ENCODE measurements at places on chromosomes 7 and 10.

GRCh38 chr10:92239600-92240288 lies 51.1 kb downstream of the CPEB3 start:
- DNase-seq: peak; percentile 36

GRCh38 chr7:18177815-18178660 lies 150.4 kb upstream of the PRPS1L1 start:
- DNase-seq: no peak

GRCh38 chr7:26008428-26008827 lies 143.6 kb upstream of the NFE2L3 start:
- no peak for DNase-seq

DNA sequence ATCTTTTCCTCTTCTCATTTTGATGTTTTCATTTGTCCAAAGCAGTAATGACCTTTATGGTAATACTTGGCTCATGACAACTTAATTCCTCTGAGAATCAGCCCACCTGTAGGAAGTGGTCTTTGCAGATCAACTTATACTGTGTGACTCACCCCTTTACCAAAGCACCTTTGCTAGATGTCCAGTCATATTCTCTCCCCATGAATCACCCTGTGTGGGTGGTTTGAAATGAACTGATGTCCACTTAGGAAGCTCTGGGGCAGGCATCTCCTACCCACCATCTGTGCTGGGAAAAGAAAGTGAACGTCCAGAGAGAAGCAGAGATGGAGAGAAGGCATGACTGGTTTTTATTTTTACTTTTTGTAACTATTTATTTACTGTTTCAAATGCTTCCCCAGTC lies 410.3 kb downstream of the KIF20B start:
- DNase-seq: no peak

DNA sequence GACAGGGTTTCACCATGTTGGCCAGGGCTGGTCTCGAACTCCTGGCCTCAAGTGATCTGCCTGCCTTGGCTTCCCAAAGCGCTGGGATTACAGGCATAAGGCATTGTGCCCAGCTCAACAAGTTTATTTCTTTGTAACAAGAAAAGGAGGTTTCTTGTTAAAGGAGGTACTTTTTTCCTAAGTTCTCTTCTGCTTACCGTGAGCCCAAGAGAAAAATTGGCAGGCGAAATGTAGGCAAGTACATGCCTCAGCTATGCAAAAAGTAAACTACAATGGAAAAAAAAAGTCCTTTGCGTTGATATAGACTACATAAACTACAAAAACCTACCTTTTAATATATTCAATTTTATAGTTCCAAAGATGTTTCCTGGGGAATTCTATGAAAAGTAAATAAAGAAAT lies 122.6 kb downstream of the DKK1 start:
- DNase-seq: no peak

GRCh38 chr10:65550761-65551160 lies 1375.1 kb upstream of the LRRTM3 start:
- no peak for DNase-seq

- DNase-seq: no peak
These were observed 84.2 kb upstream of the CREB5 start for GRCh38 chr7:28328146-28328545.

DNA sequence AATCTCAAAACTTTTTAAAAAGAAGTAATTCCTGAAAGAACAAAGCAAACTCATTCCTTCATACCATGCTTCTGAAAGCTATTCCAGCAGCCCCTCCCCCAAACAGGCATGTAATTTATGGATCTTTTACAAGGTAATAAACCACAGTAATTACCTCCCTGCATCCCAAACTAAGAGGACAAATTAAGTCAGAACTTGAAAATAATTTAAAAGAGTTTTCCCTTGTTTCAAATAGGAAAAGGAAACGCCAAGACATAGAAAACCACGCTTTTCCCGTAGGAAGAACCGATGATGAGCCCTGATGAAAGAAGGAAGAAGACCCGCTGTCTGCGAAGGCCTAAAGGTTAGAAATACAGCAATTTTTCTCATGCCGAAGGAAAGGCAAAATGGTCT lies 8.9 kb downstream of the HOXA4 start:
- no peak for DNase-seq

GRCh38 chr10:126455766-126456405 lies 67.6 kb upstream of the ADAM12 start:
- DNase-seq: no peak

DNA sequence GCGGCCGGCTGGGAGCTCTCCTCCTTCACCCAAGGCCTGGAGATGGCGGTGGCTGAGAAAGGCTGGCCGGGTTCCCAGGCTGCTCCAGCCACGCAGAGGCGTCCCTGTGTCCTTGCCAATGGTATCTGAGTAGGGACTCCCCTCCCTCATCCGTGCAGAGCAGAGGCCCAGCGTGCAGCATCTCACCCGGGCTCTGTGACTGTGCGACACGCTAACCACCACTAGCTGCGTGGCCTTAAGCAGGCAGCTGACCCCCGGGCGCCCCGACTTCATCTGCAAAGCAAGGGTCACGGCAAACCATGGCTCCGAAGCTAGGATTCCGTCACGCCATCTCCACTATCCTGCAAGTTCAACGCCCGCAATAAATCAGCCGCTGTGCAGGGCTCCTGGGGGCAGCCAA lies 47.2 kb upstream of the TNRC18 start:
- no peak for DNase-seq

GRCh38 chr7:78684201-78684600 lies 769.3 kb downstream of the MAGI2 start:
- DNase-seq: no peak

- DNase-seq: no peak
These were observed 7.0 kb upstream of the TMEM243 start for GRCh38 chr7:87226495-87226894.

DNA sequence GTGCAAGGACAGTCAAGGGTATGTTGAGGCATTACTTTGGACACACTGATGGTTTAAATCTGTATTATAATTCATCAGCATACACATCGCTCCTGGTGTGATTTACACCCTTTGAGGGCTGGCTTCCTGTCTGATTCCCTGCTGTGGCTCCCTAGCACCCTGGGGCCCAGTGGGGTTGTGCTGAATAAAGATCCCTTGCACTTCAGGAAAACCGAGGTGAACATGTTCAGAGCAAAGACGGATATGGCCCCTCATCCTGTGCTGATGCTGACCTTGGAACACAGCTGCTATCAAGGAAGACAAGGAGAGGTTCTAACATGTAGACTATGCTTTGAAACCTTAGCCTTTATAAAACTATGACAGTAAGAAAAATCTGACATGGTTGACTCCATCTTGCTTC lies 84.6 kb upstream of the UNC5B start:
- DNase-seq: no peak

DNA sequence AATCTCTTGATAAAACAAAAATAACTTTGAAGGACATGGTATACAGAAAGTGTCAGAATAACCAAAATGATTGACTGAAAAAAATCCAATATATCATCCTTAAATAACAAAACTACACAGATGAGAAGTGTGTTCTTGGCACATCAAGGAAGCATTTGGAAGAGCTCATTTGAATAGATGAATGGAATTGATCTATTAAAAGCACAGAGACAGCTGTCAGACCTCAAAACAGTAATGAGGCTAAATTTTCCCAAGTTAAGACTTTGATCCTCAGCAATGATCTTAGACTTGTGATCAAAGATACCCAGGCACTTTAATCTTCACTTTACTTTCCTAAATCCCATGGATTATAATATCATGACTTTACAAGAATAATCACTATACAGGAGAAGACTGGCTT lies 395.4 kb upstream of the NFE2L3 start:
- no peak for DNase-seq

DNA sequence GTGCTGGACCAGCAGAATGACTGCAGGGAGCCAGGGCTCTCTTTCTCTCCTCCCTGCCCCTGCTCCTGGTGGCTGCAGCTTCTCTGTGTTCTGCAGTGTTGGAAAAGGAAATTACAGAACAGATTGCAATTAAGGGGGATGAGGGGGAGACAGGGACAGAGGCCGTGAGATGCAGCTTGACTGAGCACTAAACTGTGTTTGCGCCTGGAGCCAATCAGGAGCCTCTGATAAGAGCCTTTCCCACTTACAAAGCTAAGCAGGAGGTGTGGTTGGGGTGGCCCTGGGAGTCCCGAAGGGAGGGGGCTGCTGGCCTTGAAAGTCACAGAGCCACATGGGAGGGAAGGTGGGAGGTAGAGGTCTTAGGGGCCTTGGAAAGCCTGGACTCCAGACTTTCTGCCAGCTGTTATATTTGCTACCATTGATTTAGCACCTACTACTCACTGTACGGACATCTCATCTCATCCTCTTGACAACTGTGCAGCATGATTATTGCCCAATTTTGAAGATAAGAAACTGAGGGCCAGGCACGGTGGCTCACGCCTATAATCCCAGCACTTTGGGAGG lies 26.7 kb downstream of the TRIM8 start:
- no peak for DNase-seq

DNA sequence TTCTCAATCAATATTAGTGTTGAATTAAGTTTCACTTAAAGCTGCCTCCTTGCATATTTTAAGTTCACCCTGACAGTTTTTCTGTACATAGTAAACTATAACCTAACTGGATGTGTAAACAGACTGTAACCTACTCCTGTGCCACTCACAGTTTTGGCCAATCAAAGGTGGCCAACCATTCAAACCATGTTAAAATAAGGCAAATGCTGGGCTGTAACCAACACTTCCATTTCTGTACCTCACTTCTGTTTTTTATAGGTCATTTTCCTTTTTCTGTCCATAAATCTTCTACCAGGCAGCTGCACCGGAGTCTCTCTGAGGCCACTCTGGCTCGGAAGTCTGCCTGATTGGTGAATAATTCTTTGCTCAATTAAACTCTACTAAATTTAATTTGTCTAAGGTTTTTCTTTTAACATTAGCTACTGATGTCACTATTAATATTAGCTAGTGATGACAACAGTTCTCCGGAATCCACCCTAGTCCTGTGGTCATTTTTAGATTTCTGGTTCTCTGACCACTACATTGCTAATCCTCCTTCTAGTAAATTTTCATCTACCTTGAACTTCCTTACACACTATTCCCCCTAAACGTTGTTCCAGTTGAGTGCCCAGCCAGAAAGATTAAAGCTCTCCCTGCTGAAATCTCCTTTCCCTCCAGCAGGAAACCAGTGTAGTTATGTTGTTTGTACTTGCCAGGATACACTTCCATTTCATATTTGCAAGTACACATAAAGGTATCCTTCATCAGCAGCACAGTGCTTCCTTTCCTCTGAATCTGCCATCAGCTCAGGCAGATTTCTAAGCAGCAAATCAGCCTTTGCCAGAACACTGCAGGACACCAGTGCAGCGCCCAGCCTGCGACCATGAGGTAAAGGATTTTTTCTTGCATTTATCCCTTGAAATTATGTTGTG lies 18.6 kb upstream of the IFIT2 start:
- DNase-seq: no peak

GRCh38 chr7:121288894-121289293 lies 39.9 kb upstream of the WNT16 start:
- no peak for DNase-seq

DNA sequence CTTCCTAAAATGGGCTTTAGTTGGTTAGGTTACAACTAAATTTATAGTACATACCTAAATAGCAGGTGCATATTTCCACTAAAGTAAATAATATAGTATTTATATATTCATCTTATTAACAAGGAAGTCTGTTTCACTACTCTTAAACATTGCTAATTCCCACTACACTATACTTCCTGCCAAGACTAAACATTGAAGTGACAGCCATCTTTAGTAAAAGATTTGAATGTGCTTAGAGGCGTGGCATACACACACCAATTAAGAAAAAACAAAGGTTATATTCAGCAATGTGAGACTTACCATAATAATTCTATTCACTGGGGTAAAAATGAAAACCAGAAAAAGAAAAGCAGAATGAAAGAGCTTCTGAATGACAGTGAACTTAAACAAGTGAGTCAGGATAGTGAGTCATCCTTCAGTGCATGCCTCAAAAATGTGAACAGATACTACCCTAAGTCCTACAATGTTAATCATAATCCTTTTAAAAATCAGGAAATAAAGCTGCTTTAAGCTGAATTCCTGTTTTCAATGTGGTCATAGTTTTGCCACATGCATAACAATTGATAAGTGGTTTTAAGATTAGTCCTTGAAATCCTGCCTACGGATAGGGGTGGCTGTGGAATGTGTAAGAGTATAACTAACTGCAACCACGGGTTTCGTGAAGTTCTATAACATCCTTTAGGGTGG lies 59.4 kb downstream of the USP6NL start:
- DNase-seq: no peak

- DNase-seq: no peak
These were observed 151.8 kb upstream of the CELF2 start for GRCh38 chr10:10865913-10866312.

DNA sequence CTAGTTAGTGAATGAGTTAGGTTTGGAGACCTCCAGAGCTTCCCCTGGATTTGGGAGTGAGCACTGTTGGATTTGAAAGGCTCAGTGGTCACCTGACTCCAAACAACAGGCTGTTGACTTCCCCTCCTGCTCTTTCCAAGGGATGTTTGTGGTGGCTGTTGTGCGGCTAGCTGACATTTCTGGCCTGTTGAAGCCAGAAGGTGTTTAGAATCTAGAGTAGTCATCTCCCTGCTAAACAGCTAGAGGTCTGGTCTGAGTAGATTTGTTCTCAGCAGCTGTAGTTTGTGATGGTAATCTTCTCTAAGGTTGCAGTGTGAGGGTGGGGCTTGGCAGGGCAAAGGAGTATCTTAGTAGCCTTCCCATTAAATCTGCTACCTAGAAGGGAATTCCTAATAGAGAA lies 30.1 kb downstream of the BPGM start:
- DNase-seq: no peak

- DNase-seq: no peak
These were observed 175.9 kb downstream of the EVX1 start for GRCh38 chr7:27418541-27418940.

DNA sequence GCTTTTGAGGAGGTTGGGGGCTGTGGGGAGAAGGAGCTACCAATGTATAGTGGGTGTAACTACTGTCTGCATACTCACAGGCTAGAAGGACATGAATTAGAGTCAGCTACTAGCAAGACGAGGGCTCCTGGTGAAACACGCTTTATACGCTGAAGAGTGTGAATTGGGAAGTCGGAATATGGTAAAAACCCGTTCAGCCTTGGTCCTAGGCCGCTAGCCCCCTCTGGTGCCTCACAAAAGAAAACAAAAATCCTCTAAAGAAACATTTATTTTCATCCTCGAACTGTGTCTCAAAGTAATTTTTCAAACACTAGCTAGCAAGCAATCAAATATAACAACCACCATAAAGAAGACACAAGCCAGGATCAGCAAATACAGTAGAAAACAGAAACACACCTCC lies 338.1 kb upstream of the SEMA3C start:
- no peak for DNase-seq

DNA sequence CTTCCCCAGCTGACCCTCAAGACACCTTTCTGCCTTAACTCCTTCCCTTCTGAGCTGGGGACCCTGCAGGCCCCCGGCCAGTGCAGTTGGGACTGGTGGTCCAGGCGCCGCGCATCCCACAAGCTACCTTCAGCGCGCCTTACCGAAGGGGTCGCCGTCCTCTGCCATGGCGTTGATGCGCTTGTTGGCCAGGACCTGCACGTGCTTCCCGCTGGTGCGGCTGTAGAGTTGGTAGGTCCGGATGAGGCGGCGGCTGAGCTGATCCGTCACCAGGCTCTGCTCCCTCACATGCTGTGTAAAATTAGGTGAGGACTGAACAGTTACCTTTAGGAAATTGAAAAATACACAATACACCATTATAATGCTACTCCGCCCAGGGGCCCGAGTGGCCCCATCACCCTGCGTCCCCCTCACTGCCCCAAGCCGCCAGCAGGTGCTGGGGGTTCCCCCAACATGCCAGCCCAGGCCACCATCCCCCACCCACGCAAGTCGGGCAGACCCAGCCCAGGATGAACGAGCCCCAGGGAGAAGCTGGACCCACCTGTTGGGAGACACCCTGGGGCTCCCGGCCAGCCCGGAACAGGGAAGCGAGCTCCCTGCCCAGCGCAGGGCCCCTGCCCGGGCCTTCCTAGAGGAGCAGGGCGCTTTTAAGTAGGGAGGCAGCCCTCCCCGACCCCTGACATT lies 1.2 kb downstream of the FGF8 start:
- no peak for DNase-seq

Measured in CD8-positive, alpha-beta memory T cell (primary cell).